ENCODE measurements at places on chromosomes 2 and 18.

DNA sequence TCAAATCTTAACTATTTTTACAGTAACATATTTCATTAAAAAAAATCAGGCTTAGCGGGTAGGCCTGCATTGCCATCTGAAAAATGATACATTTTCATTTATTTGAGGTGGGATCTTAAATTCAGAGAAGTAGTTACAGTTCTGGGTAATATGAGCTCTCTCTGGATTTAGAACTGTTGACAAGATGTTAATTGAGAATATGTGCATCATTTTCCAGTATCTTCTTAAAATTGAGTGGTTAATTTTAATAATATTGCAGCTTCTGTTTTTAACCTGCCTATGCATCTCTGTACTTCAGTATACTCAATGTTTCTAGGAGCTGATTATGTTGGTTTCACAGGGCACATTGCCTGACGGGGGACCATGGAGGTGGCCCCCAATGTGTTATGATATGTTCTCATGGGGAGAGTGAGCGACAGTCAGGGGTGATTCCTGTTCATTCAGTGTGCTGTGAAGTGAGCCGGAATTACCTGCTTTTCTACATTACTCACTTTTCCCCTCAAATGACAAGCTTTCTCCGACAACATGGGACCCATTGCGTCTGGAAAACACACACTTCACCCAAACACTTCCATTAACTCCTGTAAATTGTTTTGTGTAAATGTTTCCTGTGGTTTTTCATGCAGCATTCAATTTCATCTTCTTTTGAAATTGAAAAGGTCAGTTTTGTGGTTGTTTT lies 406.2 kb downstream of the MTX2 start:
- DNase-seq = no peak

DNA sequence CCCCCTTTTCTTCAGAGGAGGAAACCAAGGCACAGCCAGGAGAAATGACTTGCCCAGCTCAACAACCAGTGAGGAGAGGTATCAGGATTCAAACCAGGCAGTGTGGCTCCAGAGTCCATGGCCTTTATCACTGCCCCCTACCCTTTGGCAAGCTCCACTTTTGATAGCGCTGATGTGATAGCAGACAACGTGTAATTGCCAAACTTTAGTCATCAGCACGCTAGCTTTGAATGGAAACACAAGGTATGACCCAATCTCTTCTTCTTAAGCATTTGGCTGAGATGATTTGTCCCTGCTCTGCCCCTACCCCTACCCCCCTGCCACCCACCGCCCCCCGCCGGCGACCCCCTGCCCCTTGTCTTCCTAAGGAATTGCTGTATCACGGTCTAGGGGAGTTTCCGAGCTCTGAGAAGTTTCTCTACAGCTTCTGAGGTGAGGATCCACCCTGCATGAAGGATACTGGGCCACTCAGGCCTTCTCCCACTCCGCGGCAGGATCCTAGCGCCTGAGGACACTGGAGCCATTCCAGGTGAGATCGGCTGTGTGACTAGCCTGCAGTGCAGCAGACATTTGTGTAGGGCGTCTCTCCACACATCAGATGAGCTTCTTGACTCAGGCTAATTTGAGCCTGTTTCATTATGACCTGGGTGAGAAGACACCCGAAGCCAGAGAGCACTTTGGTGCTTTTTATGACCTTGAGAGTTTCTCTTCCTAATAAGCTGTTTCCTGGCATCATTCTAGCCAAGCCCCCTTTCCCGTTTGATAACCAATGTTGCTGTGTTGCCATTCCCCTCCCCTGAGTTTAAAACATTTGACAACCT lies 75.1 kb upstream of the MAP4K4 start:
- peak; percentile 21 for DNase-seq

GRCh38 chr2:239597216-239597615 lies 196.4 kb upstream of the HDAC4 start:
- no peak for DNase-seq

- DNase-seq = no peak
Observed at GRCh38 chr2:127074358-127074757, 32.6 kb downstream of the BIN1 start.

DNA sequence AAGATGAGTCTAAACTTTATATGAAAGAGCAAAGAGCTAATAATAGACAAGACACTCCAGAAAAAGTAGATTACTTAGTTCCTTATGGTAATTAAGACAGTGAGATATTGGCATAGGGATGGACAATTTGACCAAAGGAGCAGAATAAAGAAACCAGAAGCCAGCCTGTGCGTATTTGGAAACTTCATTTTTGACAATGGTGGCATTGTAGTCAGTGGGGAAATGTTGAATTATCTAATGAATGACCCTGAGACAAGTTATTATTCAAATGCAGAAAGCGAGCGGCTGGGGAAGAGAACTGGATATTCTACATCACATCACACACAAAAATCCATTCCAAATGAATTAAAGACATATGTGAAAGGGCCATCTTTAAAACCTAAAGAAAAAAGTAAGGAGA lies 144.3 kb downstream of the DTNB start:
- no peak for DNase-seq

- DNase-seq = no peak
Observed at GRCh38 chr2:164044622-164045021, 308.8 kb upstream of the FIGN start.
